ENCODE measurements at places on chromosomes 16 and 17. TPM values are rescaled to one million over a fixed set of nuclear protein-coding genes. Genes with fewer than 3 reads are reported as not detected.

DNA sequence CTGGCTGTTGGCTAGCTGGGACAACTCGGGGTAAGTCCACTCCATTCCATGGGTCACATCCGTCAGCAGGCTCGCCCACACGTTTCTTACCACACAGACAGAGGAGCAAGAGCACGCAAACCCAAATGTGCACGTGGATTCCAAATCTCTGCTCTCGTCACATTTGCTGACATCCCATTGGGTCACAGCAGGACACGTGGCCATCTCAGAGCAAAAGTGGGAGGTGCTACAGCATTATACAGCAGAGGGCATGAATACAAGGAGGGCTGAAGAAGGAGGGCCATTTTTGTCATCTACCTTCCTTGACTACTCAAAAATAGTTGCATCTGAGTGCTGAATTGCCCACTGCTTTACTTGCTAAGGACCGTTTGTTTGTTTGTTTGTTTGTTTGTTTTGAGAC is 84.7 kb downstream of the RBBP6 start:
- H3K36me3 ChIP-seq = no peaks in the 10 kb centered on the region
- H3K27ac ChIP-seq = no peak overlapping the region
- H3K27me3 ChIP-seq = no peaks in the 10 kb centered on the region
- no peaks in the 10 kb centered on the region for H3K4me1 ChIP-seq

GRCh38 chr16:84013787-84014569 is 28.6 kb downstream of the SLC38A8 start:
- H3K27me3 ChIP-seq = no peaks in the 10 kb centered on the region
- H3K27ac ChIP-seq = no peak overlapping the region
- no peak overlapping the region for H3K4me3 ChIP-seq
- H3K4me1 ChIP-seq = no peaks in the 10 kb centered on the region
- DNase-seq = peak; percentile 91

DNA sequence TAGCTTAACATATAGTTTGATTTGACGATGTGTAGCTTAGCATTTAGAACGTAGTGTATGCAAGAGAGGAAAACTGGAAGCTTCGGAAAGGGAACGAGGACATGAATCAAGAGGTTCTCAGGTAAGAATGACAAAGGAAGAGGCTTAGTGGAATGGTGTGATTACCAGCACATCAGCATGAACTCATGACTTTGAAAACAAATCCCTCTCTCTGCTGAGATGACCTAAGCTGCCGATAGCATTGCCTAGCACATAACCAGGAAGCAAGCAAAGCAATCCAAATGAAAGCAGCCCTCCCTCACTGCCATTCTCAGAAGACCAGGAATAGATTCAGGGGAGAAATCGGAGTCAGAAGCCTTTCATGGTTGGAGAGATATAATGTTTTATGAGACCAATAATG is 51.3 kb upstream of the CCL1 start:
- no peaks in the 10 kb centered on the region for H3K27me3 ChIP-seq
- H3K4me3 ChIP-seq = no peak overlapping the region
- DNase-seq = no peak

- no peaks in the 10 kb centered on the region for H3K36me3 ChIP-seq
- H3K4me3 ChIP-seq = no peak overlapping the region
- H3K27me3 ChIP-seq = no peaks in the 10 kb centered on the region
- H3K4me1 ChIP-seq = no peaks in the 10 kb centered on the region
- DNase-seq = no peak
Observed at GRCh38 chr16:49590166-49590871, 216.7 kb downstream of the C16orf78 start.

DNA sequence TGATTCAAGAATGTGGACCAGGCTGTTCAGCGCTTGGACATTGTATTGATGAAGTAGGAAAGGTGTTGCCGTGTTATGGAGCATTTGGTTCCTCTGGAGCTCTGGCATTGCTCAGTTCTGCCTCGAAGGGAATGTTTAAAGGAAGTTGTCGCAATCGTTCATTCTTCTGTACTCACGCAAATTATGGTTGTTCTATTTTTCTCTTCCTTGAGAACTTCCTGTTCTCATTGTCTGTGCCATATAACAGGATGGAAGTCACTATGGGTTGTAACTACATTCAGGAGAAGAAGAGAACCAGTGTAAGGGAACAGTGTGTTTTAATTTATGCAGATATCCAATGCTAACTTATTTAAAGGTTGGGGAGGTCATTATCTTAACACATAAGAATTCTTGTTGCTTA is 13.0 kb downstream of the PCTP start:
- no peak overlapping the region for H3K4me3 ChIP-seq
- H3K36me3 ChIP-seq = no peaks in the 10 kb centered on the region

GRCh38 chr16:86768228-86768791 is 190.0 kb downstream of the FOXL1 start:
- H3K4me3 ChIP-seq = no peak overlapping the region
- no peak for DNase-seq
- no peaks in the 10 kb centered on the region for H3K4me1 ChIP-seq
- no peaks in the 10 kb centered on the region for H3K36me3 ChIP-seq
- H3K27ac ChIP-seq = no peak overlapping the region
- no peaks in the 10 kb centered on the region for H3K27me3 ChIP-seq

GRCh38 chr17:59530531-59530930 is 34.9 kb upstream of the DHX40 start:
- no peaks in the 10 kb centered on the region for H3K27me3 ChIP-seq
- H3K4me3 ChIP-seq = no peak overlapping the region
- H3K4me1 ChIP-seq = no peaks in the 10 kb centered on the region
- no peak overlapping the region for H3K27ac ChIP-seq
- H3K36me3 ChIP-seq = no peaks in the 10 kb centered on the region

DNA sequence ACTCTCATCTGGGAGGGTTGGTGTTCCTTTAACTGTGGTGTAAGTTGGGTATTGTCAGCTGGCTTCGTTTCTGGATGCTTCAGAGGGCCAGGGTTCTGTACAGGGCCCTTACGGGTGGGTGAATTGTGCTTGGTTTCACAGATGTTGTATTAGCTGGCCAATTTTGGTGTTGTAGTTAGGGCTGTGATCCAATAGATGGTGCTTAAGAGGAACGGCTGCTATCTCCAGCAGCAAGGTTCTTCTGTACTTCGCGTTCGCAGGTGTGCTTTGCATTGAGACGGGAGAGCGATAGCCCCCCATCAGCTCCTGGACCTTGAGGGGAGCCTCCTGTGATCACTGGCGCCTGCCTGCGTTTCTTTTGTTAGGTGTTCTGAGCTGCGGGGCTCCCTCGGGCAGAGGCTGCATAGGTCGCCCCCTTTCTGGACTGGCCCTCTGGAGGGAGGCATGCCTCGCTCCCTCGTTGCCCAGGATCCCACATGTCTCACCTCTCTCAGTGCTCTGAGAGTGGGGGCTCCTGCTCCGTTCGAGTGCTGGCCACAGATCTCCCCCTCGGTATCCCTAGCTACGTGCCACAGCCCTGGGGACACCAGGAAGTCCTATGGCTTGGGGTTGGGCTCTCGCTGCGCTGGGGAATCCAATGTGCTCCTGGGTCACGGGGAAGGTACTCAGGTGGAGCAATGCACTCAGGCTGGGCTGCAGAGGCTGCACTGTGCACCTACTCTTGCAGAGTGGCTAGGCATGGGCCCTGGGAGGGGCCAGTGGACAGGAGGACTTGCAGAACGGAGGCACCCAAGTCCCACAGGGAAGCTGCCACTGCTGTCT is 837 bp upstream of the PRDM7 start:
- H3K27ac ChIP-seq = no peak overlapping the region
- no peak overlapping the region for H3K4me3 ChIP-seq
- H3K36me3 ChIP-seq = no peaks in the 10 kb centered on the region
- no peaks in the 10 kb centered on the region for H3K27me3 ChIP-seq
- peak; percentile 32 for DNase-seq

DNA sequence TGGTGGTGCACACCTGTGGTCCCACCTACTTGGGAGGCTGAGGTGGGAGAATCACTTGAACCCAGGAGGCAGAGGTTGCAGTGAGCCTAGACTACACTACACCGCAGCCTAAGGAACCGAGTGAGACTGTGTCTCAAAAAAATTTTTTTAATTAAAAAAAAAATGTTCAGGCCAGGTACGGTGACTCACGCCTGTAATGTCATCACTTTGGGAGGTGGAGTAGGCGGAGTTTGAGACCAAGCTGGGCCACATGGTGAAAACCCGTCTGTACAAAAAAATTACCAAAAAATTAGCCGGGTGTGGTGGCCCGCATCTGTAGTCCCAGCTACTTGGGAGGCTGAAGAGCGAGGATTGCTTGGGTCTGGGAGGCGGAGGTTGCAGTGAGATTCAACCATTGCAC is 3.6 kb upstream of the FAM222B start:
- no peak for DNase-seq
- peaks cover 11% of the 10 kb centered on the region for H3K4me1 ChIP-seq
- H3K36me3 ChIP-seq = no peaks in the 10 kb centered on the region
- no peak overlapping the region for H3K4me3 ChIP-seq
- H3K27ac ChIP-seq = no peak overlapping the region
- no peaks in the 10 kb centered on the region for H3K27me3 ChIP-seq

- no peaks in the 10 kb centered on the region for H3K36me3 ChIP-seq
- DNase-seq = no peak
- peaks cover 7% of the 10 kb centered on the region for H3K4me1 ChIP-seq
- no peak overlapping the region for H3K27ac ChIP-seq
Observed at GRCh38 chr16:10037751-10038150, 144.5 kb downstream of the GRIN2A start.

GRCh38 chr16:7335991-7336634 is 3.5 kb downstream of the RBFOX1 start:
- no peaks in the 10 kb centered on the region for H3K36me3 ChIP-seq
- no peak for DNase-seq
- H3K27me3 ChIP-seq = no peaks in the 10 kb centered on the region
- no peak overlapping the region for H3K4me3 ChIP-seq

DNA sequence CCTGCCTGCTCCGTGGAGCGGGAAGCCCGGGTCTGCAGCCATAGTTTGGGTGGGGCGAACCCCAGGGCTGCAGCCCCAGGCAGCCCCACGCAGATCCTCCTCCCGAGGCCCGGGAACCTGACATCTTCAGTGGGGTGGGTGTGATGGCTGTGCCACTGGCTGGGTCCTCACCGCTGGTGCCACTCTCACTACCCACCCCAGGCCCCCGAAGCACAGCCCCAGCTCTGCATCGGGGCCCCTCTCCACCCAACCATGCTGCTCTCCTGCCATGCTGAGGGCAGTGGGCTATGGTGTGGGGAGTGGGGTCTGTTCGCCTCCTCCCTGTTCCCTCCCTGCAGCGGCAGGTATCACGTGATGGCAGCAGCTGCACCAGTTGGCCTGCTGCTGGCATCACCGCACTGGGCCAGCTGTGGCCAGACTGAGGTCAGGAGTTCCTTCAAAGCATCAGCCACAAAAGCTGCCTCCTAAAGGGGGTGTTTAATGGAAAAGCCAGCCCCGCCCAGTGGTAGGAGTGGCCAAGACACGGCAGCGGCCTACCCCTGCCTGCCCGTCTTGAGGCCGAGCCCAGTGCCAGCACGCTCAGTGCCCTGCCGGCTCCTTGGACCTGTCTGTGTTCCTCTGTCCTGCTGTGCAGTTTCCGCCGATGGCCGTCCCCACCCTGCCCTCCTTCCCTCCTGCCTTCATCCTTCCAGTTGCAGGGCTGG is 10.8 kb downstream of the KCTD5 start:
- no peak for DNase-seq
- H3K36me3 ChIP-seq = no peaks in the 10 kb centered on the region
- no peaks in the 10 kb centered on the region for H3K27me3 ChIP-seq
- H3K27ac ChIP-seq = no peak overlapping the region
- peaks cover 16% of the 10 kb centered on the region for H3K4me1 ChIP-seq

GRCh38 chr16:87388818-87389134 is 3.4 kb upstream of the MAP1LC3B start:
- no peaks in the 10 kb centered on the region for H3K36me3 ChIP-seq
- H3K4me1 ChIP-seq = peaks cover 63% of the 10 kb centered on the region
- no peak overlapping the region for H3K4me3 ChIP-seq

GRCh38 chr16:55036371-55036821 is 105.7 kb downstream of the IRX5 start:
- H3K27ac ChIP-seq = no peak overlapping the region
- no peak for DNase-seq
- no peaks in the 10 kb centered on the region for H3K36me3 ChIP-seq
- H3K4me3 ChIP-seq = no peak overlapping the region

Gene CCL8
- not detected for total RNA-seq

Gene KCNH4
- total RNA-seq = not detected

Gene VMO1
- total RNA-seq = not detected

Data from body of pancreas (tissue), 4 donors.